Cerebellar nuclear complex (tissue), 1 donor: ENCODE measurements at places on chromosomes 7 and 10.

DNA sequence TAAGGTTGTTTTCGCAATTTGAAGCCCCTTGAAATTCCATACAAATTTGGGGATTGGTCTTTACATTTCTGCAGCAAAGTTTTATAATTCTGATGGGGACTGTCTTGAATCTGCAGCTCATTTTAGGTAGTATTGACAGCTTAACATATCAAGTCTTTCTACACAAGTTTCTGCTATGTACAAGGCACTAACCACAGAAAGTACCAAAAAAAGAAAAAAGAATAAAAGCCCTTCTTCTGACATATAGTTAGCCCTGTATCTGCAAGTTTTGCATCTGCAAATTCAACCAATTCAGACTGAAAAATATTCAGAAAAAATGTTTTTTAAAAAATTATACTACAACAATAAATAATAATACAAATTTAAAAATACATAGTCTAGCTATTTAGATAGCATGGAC, 15.3 kb downstream of the POT1 start:
- DNase-seq = no peak

GRCh38 chr10:26931223-26931622, 70.5 kb upstream of the ABI1 start:
- DNase-seq = no peak

DNA sequence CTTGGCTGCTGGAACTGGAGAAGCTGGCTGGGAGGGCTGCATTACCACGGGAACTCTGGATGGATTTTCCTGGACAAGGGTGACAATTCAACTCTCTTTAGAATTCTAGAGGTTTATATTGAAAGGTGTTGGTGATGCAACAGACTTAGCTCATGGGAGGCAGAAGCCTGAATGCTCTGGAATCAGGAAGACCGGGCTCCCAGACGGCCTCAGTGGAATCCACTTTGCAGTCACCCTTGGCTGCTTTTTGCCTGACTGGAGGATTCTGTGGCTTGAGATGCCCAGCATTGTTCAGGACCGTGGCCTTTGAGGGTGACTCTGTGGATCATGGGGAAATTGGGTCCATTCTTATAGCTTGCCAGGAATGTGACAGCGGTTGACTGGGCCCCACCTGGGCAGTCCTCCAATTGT, 32.3 kb downstream of the PYROXD2 start:
- DNase-seq = no peak

DNA sequence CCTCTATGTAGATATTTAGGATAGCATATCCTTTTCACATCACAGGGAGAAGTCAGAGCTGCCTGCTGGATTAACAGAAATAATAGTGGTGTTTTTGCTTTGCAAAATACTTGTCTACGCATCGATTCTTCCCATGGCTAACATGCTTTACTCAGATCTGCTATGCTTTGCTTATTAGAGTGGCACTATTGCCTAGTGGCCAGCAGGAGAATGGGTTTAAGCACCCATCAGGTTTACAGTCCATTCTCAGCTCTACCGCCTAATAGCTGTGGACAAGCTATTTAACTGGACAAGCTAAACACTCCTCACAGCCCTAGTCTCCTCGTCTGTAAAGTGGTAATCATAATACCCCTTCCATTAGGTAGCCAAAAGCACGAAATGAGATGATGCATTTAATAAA, 218.2 kb upstream of the CCDC6 start:
- DNase-seq = no peak

GRCh38 chr10:29266641-29267040, 22.2 kb upstream of the LYZL1 start:
- DNase-seq = no peak

DNA sequence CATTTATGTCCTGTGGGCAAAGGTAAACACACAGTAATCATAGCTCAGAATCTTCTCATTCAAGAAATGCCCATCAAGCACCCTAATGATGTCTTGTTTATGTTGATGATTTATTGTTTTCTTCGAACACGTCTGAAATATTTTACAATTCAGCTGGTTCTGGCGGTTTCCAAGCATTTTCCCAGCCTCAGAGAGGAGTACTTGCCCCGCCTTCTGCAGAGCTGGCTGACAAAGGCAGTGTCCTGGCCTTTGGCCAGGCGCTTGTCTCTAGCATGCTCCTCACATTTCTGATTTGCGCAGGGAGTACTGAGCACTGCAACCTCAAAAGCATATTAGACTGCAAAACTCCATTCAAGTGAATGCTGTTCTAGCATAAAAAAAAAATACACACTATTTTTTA, 314.2 kb upstream of the GNAI1 start:
- DNase-seq = peak; percentile 46

DNA sequence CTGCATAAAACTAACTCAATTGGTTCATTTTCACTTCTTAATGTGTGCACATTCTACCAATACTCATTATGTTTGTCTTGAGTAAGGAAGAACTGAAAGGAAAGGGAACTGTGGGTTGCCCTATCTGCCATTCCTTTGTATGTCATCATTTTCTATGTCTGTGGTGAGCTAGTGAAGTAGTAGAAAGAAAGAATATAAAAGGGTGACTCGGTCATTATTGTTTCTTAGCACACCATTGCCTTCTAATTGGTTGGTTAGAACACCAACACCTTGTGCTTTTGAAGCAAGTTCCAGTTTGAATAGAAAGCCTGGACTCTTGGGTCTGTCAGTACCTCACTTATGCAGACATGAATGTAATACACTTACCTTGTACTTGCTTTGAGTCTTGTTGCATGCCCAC, 64.3 kb upstream of the MDFIC start:
- no peak for DNase-seq

DNA sequence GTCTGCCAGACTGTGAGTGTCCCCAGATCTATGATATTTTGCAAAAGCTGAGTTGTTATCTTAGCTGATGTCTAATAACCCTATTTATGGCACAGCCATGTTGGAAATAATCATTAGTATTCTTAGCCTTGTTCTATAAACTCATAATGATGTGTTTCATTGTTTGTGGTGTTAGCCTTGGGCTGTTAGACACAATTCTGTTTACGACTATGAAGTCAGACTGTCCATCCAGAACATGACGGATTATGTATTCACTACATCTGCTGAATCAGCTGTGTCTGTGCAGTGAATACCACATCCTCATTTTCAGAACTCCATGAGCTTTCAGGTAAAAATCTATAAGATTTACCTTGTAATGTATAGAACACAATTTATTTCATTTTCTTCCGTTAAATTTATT, 577.1 kb downstream of the NRG3 start:
- no peak for DNase-seq

- DNase-seq = no peak
Measured at GRCh38 chr10:122427280-122427679, 27.2 kb upstream of the ARMS2 start.

DNA sequence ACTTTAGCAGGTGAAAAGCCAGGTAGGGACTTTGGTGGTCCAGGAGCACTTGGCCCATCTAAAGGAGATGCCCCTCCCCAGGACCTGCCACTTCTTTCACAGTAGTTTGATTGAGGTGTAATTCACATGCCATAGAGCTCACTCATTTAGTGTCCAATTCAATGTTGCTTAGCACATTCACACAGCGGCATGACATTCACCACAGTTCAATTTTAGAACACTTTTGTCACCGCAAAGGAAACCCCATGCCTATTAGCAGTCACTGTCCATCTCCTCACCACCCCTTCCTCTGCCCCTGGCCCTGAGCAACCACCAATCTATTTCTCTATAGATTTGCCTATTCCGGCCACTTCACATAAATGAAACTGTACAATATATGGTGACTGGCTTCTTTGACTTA, 211.6 kb upstream of the ZMIZ1 start:
- DNase-seq = no peak

DNA sequence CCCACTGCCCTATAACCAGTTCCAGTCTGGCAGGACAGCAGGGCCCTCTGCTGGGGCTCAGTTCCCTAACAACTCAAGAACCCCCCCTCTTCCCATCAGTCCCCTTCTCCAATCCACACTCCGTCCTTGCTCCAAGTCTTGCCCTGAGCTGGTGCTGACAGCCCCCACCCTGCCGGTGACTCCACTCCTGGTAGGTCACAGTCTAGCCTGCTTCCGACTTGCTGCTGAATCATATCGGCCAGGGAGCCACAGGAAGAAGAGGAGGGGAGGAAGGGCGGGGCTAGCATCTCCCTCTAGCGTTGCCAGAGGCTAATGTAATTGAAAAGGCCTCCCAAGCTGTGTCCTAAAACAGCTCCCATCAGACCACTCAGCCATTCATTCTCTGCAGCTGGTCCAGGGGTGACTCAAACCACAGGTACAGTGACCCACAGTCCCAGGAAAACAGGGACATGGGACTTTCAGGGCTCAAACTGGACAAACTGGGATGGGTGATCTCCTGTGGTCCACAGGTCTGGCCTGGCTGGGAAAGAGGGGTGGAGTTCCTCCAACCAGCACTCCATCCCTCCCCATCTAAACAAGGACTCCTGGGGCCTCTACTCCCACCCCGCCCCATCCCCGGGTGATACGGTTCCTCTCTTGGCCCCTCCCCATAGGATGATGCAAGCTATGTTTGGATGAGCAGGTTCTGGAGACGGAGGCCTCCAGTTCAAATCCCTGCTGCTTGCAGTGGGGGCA, 158.8 kb downstream of the SH3PXD2A start:
- DNase-seq = no peak

- DNase-seq = no peak
Measured at GRCh38 chr7:150311711-150312110, 11.4 kb upstream of the LRRC61 start.

DNA sequence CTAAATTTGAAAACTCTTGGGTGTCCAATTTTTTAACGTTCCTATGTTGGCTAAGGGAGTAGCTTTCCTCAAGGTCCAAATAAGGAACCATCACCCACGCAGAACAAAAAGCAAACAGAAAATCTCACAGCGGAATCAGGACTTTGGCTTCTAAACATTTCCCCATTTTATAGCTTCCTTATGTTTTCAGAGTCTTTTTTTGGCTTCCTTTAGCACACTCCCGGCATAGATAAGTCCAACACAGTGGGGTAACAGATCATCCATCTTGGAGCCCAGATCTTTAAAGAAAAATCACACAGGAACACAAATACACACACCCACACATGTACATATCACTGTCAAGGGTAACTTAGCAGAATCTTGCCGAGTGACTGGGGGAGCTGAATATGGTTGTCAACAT, 4.2 kb upstream of the TCF7L2 start:
- no peak for DNase-seq

GRCh38 chr10:75449382-75450074, 18.1 kb downstream of the LRMDA start:
- no peak for DNase-seq

DNA sequence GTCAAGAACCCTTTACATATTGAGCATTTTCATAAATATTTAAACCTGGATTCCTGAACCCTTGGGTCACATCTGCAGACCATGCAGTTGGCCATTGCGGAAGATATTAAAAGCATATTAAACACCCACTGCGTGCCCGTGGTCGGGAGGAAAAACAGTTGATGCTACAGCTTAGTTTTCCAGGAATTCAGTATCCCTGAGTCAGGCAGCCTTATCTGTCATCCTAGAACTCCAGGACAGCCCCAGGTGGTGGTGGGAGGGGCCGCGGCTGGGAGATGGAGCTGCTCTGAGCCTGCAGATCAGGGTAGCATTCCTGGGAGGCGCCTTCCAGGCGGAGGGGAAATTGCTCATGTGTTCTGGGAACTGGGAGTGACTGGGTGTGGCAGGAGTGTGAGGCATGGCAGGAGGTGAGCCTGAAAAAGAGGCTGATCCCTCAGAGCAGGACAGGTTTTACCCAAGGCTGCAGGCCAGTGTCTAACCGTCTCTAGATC, 222.9 kb upstream of the SH2B2 start:
- DNase-seq = no peak

DNA sequence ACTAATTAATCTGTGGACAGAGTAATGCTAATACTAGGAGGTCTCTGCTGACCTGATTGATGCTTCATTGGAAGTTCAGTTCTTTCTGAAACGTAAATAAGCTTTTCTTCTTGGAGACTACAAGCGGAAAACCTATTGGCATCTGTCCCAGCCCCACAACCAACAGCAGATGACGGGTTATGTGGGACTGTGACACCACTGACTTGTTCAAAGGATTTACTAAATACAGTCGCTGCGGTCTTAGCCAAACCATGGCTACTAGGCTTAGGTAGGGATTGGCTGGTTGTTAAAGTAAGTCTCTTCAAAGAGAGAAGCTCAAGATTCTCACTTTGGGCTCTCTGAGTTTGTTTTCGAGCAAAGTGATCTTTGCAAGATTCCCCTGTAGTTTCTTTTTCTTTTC, 68.3 kb downstream of the HYCC1 start:
- DNase-seq = no peak

GRCh38 chr7:49089717-49090116, 165.4 kb downstream of the CDC14C start:
- DNase-seq = no peak

GRCh38 chr10:68440898-68441297, 30.9 kb downstream of the DNA2 start:
- no peak for DNase-seq

DNA sequence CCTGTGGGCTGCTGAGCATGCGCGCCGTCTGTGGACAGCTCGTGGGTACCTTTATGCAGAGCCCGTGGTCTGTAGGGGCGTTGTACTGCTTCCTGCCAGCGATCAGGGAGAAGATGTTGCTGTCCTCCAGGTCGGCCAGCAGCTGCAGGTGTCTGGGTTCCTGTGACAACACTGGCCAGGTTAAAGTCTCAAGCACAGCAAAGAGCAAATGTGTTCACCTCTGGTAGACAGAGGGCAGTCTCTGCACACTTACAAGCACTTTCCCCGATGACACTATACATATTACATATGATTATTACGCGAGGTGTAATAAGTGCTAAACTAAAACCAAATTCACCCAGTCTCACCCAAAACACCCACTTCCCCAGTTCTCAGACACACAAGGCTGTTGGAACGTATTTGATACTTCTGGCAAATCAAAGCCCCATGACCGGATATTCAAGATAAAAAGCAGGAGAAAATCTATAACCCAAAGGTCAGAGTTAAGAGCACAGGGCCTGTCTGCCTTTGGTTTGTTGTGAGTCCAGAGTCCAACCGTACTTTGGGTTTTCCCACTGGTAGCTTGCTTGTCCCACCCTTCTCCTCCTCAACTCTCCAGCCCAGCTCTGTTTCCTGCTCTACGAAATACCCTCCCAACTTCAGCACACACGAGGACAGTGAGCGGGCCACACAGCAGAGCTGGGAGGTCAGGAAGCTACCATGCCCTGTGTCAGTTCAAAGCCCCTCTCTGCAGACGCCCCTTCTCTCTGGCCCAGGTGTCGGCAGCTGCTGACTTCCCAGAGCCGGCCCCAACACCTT, 49.7 kb upstream of the DDC start:
- no peak for DNase-seq

GRCh38 chr10:128963211-128964099, 503.6 kb upstream of the MGMT start:
- DNase-seq = peak; percentile 12

GRCh38 chr7:154640917-154641316, 362.0 kb downstream of the PAXIP1 start:
- DNase-seq = no peak

DNA sequence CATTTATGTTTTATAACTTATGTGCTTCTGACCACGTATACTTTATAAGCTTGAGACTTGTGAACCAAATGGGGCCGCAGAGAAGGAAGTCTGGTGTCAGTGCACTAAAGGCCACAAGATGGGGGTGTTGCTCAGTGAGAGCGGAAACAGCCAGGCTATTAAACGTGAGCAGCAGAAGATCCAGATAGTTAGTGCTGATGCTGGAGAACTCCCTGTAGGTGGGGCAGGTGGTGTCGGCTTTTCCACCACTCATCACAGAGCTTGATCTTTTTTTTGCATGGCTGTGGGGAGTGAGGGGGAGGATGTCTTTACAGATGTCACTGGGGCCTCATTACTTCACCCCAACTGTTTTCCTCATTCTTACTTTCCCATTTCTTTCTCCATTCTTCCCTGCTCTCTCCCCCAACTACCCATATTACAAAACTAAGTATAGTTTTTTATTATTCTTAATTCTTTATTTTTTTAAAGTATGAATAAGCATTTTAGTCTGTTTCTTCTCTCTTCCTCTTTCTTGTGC, 34.7 kb downstream of the ACADSB start:
- no peak for DNase-seq
